HS-5 (cell line): ENCODE measurements at places on chromosomes 11 and 22.

- peak; percentile 76 for DNase-seq
Measured at GRCh38 chr11:75347781-75348566, 3.5 kb downstream of the ARRB1 start.

- peak; percentile 11 for DNase-seq
Measured at GRCh38 chr22:22422629-22423112, 85.9 kb downstream of the ZNF280B start.

GRCh38 chr11:221539-221938 lies 14.0 kb downstream of the RIC8A start:
- DNase-seq: no peak

- no peak for DNase-seq
Measured at GRCh38 chr11:126840975-126841374, 159.6 kb downstream of the KIRREL3 start.

DNA sequence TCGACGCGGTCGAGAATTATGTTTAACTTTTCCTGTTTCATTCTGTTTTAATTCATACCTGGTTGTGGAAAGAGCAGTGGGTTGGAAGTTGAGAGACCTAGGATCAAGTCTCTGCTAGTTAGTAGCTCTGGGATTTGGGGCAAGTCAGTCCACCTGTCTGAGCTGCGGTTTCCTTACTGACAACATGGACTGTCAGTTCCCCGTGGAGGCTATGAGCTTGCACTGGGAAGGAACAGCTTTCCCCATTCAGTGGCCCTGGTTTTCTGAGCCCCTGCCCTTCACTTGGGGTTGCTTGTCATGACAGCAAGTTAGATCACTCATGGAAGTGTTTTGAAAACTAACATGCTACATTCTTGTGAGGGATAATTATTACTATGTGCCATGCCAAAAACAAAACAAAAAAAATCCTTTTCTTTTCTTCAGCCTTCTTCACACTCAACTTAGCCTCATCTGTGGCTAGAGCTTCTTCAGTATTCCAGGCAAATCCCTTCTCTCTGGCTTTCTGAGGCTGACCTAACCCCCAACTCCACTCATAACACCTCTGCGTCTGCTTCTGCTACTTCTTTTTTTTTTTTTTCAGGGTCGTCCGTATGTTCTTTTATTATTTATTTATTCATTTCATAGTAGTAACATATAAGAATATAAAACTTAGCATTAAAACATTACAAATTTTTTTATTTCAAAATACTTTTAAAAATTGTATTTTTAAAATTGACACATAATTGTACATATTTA lies 43.0 kb upstream of the ZBED5 start:
- DNase-seq: no peak

DNA sequence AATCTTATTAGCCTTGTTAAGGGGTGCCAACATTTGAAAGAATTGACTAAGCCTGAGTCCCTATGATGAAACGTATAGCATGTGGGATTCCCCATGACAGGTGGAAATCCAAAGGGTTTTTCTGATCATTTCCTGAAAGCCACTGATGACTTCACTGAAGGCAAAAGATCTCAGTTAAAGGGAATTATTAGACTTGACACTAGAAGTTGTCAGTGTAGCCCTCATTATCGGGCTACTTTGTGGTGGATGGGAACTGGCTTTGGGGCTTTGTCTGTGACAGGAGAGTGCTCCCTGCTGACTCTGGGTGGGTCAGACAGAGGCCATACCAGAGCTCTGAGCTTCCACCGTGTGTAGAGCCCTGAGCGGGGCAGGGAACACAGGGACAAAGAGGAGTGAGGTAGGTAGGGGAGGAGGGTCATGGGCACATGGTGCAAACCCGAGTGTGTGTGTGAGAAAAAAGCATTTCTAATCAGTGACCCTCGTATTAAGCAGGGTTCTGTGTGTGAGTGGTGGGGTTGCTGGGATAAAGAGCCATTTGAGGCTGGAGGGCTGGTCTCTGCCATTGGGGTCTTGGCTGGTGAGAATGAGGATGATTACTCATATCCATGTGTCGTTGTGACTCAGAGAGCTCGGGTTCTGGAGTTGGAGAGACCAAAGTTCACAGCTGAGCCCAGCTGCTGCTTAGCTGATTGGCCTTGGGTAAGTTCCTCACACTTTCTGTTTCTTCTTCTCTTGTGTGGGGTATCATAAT lies 101.1 kb downstream of the GRIK4 start:
- DNase-seq: no peak

DNA sequence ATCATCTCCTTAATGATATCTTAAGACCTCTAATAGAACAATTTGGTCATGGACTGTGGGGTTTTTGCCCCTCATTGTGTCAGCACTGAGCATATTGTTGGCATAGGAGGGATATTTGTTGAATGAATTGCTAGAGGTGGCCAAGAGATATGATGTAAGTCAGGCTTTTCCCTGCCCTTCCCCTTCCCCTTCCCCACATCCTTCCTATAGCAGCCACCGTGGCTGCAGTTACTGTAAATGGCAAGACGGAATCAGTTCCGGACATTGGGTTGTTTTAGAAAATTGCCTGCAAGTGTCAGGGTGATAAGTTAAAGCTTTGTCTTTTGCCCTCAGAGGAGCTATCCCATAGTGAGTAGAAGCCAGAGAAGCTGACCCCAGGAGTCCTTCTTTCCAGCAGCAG lies 23.0 kb downstream of the LIMK2 start:
- no peak for DNase-seq

- no peak for DNase-seq
Measured at GRCh38 chr11:16917941-16918340, 96.3 kb downstream of the PLEKHA7 start.

- no peak for DNase-seq
Measured at GRCh38 chr11:126288237-126288636, 5.3 kb downstream of the TIRAP start.
